HT1080 (cell line): ENCODE measurements at places on chromosomes 13 and 19.

DNA sequence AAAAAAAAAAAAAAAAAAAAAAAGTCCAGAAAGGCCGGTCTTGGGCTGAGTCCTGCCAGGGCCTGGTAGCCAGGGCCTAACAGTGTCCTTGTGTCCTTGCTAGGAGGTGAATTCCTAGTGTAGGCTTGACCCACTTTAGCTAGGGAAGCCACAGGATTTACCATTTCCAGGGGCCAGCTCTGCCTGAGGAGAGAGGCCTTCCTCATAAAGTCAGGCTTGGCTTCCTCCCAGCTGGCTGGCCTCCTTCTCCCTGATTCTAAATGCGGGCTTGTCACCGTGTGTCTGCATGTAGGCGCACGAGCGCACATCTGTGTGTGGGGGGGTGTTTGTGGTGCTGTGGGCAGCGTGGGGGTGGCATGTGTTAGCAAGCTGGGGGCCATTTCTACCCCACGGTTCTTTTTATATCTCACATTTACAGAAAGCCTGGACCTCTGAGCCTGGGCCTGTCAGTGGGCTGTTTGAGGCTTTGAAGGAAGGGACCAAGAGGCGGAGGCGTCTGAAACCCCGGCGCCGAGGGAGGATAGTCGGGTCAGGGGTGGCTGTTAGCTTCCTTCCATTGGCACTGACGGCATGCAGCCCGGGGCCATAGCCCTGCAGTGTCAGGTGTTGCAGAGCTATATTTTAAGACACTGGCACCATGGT is 31.7 kb downstream of the IER2 start:
- DNase-seq, result no peak

DNA sequence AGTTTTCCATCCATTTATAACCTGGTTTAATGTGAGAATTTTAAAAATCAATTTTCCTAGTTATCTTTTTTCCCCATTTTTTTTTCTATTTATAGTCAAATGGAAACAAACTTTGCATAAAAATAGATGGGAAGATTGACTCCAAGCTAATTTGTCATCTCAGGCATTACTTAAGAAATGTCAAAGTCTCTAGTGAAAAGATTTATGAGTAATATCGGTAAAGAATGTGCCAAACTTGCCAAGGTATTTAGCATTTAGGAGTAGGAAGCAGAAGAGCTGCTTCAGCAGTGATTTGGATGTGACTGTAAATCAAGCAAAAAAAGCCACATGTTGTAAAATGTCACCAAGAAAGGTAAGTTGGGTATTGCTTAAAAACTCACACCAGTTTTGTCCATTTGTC is 108.6 kb downstream of the LACC1 start:
- DNase-seq, result no peak

GRCh38 chr13:77979721-77980385 is 61.2 kb upstream of the EDNRB start:
- no peak for DNase-seq

DNA sequence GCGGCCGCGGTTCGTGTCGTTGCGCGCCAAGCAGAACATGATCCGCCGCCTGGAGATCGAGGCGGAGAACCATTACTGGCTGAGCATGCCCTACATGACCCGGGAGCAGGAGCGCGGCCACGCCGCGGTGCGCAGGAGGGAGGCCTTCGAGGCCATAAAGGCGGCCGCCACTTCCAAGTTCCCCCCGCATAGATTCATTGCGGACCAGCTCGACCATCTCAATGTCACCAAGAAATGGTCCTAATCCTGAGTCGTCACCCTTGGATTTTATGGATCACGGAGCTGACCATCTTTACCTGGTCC is 475 bp downstream of the MRPL57 start:
- DNase-seq, result no peak

DNA sequence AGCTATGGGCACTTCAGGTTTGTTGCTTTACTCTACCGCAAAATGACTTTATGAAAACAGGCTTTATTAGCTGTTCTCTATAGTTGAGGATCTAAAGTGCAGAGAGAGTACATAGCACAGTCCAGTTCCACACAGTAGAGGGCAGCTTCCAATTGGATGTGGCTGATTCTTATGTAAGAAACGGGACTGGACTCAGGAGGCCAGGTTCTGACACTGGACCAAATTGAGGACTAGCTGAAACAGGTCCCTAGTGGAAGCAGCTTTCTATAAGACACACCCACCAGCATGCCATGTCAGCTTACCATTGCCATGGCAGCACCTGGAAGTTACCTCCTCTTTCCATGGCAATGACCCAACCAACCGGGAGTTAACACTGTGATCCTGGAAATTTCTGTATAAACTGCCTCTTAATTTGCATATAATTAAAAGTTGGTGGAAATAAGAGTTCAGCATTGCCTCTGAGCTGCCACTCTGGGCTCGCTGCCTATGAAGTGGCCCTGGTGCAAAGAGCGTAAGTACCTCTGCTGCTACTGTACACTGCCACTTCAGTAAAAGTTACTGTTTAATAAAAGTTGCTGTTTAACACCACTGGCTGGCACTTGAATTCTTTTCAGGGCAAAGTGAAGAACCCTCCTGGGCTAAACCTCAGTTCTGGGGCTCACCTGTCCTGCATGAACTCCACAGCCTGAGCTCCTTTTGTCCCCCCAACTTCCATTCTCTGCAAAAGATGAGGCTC is 211.9 kb upstream of the SLC10A2 start:
- DNase-seq, result no peak
